ENCODE measurements at places on chromosomes 11 and 22.

GRCh38 chr22:27756212-27756660 is 45.3 kb downstream of the MN1 start:
- no peak for DNase-seq

- no peak for DNase-seq
These were observed 13.2 kb downstream of the MPZL3 start for GRCh38 chr11:118238929-118239328.

GRCh38 chr22:38781033-38781432 is 12.9 kb downstream of the DNAL4 start:
- no peak for DNase-seq

- no peak for DNase-seq
These were observed 67.1 kb downstream of the PIWIL3 start for GRCh38 chr22:24707470-24707801.

- DNase-seq = no peak
These were observed at the start of gene PHF21B for GRCh38 chr22:45009606-45010531. TSS of gene PHF21B (minus strand) at chr22:45010005. CDS start at chr22:45009549, 456 bp downstream.

GRCh38 chr11:126157326-126158030 is 54.0 kb downstream of the RPUSD4 start:
- no peak for DNase-seq
